ENCODE measurements at places on chromosomes 7 and 10.

DNA sequence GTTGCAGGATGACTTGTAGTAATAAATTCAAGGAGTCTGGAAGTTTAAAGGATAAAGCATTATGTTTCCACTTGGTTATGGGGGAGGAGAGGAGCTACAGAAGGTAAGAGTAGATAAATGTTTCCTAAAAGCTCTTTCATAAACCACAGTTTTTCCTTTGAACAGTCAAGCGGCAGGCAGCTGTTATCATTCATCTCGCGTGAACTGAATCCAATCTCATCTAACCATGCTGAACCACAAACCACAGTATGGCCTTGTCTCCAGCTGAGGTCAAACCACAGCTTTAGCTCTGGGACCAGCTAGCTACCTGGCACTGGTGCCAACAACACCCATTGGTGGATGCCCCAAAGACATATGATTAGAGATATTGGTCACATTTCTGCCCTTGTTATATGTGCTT lies 63.3 kb downstream of the NOC3L start:
- no peaks in the 10 kb centered on the region for H3K27me3 ChIP-seq
- H3K4me3 ChIP-seq = no peak overlapping the region
- no peak for DNase-seq
- no peaks in the 10 kb centered on the region for H3K36me3 ChIP-seq

- no peak overlapping the region for H3K4me3 ChIP-seq
- peaks cover 24% of the 10 kb centered on the region for H3K4me1 ChIP-seq
- H3K36me3 ChIP-seq = no peaks in the 10 kb centered on the region
- H3K27me3 ChIP-seq = no peaks in the 10 kb centered on the region
- no peak overlapping the region for H3K27ac ChIP-seq
Measured at GRCh38 chr10:60350400-60350799, 39.3 kb downstream of the ANK3 start.

DNA sequence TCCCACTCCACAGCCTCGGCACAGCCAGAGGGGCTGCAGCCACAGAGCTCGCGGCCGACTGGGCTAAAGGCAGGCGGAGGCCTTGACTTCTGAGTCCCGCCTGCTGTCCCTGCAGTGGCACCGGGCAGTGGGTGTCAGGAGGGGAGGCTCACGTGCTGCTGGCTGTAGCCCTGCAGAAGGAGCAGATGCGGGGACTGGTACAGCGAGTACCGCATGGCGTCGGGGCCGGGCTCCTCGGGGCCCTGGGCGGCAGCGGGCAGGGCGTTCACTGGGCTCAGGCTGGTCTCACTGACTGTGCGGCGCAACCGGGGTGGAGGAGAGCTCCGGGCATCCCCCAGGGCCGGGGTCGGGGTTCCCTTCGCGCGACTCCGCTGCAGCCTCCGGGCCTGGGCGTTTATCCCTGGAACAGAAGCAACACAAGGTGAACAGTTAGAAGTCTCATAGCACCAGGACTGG lies 25.6 kb downstream of the PAPOLB start:
- no peak overlapping the region for H3K27ac ChIP-seq
- no peaks in the 10 kb centered on the region for H3K27me3 ChIP-seq
- no peaks in the 10 kb centered on the region for H3K4me1 ChIP-seq
- H3K36me3 ChIP-seq = no peaks in the 10 kb centered on the region

- DNase-seq = no peak
- H3K4me1 ChIP-seq = no peaks in the 10 kb centered on the region
- no peaks in the 10 kb centered on the region for H3K27me3 ChIP-seq
- no peaks in the 10 kb centered on the region for H3K36me3 ChIP-seq
- H3K27ac ChIP-seq = no peak overlapping the region
Measured at GRCh38 chr10:126872768-126873167, 32.5 kb upstream of the DOCK1 start.

GRCh38 chr7:5255832-5256231 lies 26.9 kb upstream of the SLC29A4 start:
- DNase-seq = no peak
- H3K27me3 ChIP-seq = no peaks in the 10 kb centered on the region
- no peak overlapping the region for H3K4me3 ChIP-seq
- H3K4me1 ChIP-seq = no peaks in the 10 kb centered on the region
- H3K27ac ChIP-seq = no peak overlapping the region

- no peak for DNase-seq
- no peaks in the 10 kb centered on the region for H3K36me3 ChIP-seq
- no peak overlapping the region for H3K27ac ChIP-seq
- H3K4me3 ChIP-seq = no peak overlapping the region
- no peaks in the 10 kb centered on the region for H3K27me3 ChIP-seq
Measured at GRCh38 chr7:27611059-27611458, 51.6 kb downstream of the HIBADH start.
